ENCODE measurements at places on chromosomes 12 and 14.

DNA sequence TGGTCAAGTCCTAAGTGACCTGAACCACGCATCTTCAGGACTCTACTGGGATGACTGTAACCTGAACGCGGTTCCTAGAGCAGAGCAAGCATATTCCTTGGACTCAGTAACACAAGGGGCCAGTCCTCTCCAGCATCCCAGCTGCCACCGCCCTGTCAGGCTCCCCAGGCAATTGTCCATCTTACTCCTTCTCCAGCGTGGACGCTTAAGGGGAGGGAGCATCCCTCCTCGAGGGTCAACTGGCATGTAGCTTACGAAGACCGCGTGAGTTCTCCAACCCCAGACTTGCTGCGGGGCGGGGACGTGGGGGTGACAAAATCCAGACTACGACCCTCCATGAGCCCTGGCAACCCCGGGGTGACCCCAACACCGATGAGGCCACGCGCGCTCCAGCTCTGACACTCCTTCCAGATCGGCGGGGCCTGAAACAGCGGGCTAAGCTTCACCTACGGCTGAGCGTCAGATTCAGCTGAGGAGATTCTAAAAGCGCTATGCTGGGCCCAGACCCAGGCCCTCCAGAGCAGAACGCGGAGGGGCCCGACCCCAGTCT is 846 bp upstream of the MTHFD1 start:
- no peak for DNase-seq

DNA sequence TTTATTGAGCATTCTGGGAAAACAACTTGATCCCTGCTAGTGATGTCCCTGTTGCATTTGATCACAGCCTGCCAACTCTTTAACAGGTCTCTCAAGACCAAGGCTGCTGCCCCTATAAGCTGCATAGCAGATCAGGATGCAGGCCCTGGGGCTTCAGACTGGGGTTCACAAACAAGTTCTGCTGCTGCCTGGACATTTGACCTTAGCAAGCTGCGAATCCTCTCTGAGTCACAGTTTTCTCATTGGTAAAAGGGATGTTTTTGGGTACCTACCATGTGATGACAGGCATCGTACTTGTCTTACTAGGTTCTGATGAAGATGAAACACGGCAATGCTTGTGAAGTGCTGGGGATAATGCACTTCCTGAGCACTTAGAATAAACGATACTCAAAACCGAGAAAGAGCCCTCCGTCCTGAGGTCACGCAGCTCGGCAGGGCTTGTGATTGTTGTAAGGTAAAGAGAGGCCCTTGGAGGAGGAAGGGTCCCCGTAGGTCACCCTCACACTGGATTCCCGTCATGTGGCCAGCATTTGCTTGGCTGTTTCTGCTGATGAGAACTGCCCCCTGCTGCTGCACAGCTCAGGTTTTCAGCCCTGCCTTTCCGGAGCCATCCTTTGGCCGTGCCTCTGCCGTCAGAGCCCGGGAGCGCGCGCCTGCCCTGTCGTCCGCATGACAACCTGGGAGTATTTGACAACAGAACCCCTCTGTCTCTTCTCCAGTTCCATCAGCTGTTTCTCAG is 39.1 kb downstream of the TSPAN9 start:
- DNase-seq = no peak

GRCh38 chr12:94851396-94852028 is 152.0 kb downstream of the NDUFA12 start:
- DNase-seq = no peak

GRCh38 chr14:68362846-68363245 is 430.0 kb downstream of the ZFP36L1 start:
- DNase-seq = peak; percentile 27

GRCh38 chr12:33533527-33533926 is 93.9 kb upstream of the SYT10 start:
- no peak for DNase-seq

- no peak for DNase-seq
Measured at GRCh38 chr12:96219700-96220206, 25.6 kb downstream of the ELK3 start.

- no peak for DNase-seq
Measured at GRCh38 chr12:53726946-53727309, 324 bp downstream of the CALCOCO1 start.

DNA sequence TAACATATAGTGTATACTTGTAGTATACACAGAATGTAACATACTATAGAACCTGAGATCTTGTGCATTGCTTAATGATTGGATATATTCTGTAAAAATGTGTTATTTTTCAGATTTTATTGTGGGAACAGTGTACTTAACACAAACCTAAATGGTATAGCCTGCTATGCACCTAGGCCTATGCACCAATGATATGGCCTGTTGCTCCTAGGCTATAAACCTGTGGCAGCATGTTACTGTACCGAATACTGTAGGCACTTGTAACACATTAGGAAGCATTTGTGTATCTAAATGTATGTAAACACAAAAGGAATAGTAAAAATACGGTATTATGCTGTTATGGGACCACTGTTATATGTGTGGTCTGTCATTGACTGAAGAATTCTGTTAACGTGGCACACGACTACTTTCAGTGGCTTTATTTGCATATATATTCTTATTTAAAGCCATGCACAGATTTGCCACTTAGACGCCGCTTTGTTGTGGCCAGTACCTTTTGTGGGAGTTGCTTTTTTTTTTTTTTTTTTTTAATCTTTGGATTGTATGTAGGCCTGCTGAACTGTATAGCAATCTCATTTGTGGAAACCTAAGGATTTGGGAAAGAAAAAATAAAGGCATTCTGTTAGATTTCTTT is 7.4 kb downstream of the PAPOLA start:
- DNase-seq = no peak

- no peak for DNase-seq
Measured at GRCh38 chr14:68322940-68323620, 469.8 kb downstream of the ZFP36L1 start.

- DNase-seq = no peak
Measured at GRCh38 chr14:76516884-76517283, 140.9 kb downstream of the ESRRB start.

GRCh38 chr12:27852742-27853141 is 72.7 kb upstream of the MANSC4 start:
- no peak for DNase-seq

GRCh38 chr12:49093792-49094159 is 825 bp downstream of the DHH start:
- no peak for DNase-seq

DNA sequence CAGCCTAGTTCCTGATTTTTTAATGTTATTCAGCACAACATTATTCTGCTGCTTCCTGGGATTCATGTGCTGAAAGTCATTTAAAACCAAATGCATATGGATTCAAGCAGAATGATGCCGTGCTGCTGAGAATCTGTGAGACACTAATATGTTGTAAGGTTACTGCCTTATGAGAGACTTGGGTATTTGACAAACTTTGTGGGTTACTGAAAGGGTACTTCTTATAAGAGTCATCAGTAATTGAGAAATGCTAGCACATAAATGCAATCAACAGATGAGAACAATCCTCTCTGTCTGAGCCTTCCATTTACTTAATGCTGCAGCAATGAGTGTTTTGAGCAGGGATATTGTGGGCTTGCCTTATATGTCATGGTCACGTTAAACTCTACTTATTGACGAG is 175.7 kb downstream of the NPAS3 start:
- no peak for DNase-seq

DNA sequence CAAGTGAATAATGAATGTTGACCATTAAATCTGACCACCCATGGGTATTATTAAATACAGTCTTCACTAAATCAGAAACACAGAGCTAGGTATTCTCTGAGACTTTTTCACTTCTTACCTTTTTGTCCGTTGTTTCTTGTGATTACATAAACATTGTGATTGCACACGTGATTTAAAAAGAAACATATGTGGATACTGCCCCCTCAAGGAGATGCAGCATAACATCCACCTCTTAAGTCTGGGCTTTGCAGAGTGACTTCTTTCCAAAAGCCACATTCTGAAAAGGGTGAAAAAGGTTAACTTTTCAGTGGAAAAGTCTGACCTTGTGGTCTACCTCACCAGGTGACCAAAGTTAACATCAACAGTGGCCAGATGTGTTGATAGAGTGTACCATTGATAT is 185.5 kb upstream of the FAR2 start:
- DNase-seq = no peak

DNA sequence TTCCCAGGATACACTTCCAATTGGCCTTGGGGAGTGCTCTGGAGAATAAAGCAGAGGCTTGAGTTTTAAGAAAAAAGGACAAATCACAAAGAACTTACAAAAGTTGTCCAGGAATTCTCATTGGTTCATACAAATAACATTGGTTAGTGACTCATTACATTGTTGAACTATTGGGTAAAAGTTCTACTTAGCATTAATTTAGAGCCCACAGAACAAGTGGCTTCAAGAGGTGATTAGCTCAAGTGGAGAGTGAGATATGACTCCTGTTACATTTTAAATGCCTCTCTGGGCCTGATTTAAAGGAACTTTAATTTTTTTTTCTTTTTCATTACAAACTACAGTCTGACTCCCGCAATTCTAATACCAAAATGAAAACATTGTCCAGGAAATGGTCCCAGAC is 72.9 kb downstream of the ASCL4 start:
- DNase-seq = no peak

Data from CD4-positive, alpha-beta T cell treated with Interferon alpha-2 for 1 hour (primary cell).